ENCODE measurements at places on chromosomes 1 and 21.

- DNase-seq, result no peak
These were observed 41.5 kb downstream of the PTPRC start for GRCh38 chr1:198680174-198680875.

DNA sequence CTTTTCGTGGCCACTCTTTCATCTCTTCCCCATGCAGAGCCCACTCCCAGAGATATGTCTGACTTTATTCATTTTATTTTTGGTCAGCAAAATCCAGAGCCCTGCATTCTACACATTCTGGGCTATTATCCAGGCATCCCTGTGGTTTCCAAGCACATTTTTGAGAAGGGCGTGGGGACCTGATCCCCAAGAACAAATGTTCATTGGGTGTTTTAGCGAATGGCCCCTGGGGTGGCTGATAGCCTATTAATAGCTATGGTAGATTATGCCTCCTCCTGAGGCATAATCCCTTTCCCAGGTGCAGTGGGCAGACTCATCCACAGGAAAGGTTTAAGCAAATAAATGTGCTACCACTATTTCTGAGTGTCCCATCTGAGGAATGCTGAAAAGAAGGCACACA lies 511.8 kb upstream of the USP24 start:
- DNase-seq, result no peak

GRCh38 chr1:93013145-93014065 lies 52.1 kb upstream of the DIPK1A start:
- no peak for DNase-seq

DNA sequence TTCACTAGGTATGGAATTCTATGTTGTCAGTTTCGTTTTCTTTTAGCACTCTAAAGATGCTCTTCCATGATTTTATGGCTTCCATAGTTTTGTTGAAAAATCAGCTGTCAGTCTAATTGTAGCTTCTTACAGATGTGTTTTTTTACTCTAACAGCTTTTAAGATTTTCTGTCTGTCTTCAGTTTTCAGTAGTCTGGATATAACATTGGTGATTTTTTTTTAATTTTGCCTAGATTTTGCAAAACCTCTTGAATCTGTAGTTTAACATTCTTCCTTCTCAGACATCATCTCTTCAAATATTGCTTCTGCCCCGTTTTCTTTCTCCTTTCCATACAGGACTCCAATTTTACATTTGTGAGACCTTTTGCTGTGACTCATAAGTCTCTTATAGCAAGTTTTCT lies 17.9 kb upstream of the DYRK1A start:
- DNase-seq, result peak; percentile 34

DNA sequence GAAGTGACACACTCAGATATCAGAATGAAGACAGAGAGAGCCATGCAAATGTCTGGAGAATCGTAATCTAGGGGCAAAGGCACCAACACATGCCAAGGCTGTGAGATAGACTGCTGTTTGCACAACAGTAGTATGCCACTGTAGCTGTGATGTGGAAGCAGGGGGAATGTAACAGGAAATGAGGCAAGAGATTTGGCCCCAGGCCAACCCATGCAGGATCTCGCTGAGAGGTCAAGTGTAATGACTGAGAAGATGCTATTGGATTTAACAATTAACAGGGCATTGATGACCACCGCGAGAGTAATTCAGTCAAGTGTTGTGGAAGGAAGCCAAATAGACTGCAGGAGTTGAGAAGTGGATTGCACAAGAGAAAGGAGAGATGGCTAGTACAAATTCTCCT lies 107.3 kb upstream of the ST6GALNAC5 start:
- peak; percentile 26 for DNase-seq

GRCh38 chr1:112074711-112075110 lies 85.2 kb upstream of the KCND3 start:
- DNase-seq, result no peak

DNA sequence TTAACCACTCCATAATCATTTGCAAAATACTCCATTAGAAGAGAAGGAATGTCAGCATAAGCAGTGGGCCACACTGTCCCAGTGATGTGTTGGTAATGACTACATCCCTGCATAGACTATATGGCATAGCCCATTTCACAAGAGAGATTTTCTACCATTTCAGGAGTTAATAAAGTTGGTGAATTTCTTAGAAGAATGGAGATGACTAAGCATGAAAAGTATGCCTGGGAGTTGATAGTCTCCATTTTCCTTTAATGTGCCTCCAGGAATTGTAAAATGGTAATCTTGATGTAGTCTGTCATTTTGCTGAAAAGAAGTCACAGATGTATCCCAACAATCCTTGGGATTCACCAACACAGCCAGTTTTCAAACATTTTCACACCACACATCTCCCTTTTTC lies 608.8 kb upstream of the CHRM3 start:
- DNase-seq, result no peak

DNA sequence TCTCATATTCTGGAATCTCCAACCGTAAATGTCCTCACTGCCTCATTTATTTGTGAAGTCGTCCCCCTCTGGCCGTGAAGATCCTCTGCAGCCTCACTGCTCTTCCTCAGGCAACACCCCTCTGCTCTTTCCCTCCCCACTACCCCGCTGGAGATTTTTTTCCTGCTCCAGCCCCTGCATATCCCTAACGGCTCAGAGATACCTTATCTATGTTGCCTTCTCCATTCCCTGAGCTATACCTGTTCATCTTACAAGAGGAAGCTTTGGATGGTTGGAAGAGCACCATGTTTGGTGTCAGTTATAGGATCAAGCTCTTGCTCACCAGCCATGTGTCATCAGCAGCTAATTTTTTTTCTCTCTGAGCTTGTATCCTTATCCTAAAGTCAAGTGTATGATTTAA lies 26.4 kb downstream of the LRRC8B start:
- DNase-seq, result no peak

GRCh38 chr21:35410656-35411055 lies 361.6 kb upstream of the RUNX1 start:
- DNase-seq, result no peak

DNA sequence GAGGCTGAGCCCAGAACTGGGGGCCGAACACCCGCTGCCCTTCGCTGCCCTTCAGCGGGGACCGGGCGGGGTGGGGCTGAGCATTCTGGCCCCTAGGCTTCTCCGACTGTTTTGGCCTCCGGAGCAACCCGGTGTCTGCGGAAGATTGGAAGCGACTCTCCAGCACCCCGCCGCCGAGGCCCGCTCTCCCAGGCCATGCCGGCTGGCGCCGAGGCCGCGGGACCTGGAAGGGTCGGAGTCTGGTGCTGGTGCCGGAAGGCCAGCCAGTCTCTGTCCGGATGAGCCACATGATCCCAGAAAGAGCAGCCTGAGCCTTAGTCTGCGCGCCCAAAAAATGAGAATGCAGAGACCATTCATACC lies 272.0 kb downstream of the FOXD2 start:
- DNase-seq, result no peak

GRCh38 chr21:17429936-17430335 lies 82.9 kb upstream of the CXADR start:
- no peak for DNase-seq

All from RKO (cell line).